ENCODE measurements at places on chromosomes 3 and 15. TPM values are rescaled to one million over a fixed set of nuclear protein-coding genes. Genes with fewer than 3 reads are reported as not detected.

The GPR15 gene
- total RNA-seq = 0.24 TPM

The ANKDD1A gene
- total RNA-seq = 5.0 TPM

The SMAD6 gene
- 51.5 TPM for total RNA-seq

The ELP6 gene
- total RNA-seq = 20.3 TPM
